Naive thymus-derived CD8-positive, alpha-beta T cell (primary cell): ENCODE measurements at places on chromosomes 4 and X.

DNA sequence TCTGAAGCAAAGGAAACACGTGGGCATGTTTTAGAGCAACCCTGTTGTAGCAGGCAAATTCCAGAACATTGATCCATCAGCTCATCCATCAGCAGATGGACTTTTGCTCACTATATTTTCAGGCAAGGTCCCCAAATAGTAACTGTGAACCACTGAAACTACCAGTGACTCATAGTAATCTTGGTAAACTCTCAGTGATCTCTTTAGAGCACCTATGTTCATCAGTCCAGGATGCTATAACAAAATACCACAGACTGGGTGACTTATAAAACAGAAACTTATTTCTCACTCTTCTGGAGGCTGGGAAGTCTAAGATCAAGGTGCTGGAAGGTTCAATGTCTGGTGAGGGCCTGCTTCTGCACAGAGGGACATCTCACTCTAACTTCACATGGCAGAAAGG is 28.9 kb upstream of the BTC start:
- DNase-seq: no peak
- no peak overlapping the region for H3K4me3 ChIP-seq
- H3K36me3 ChIP-seq: no peaks in the 10 kb centered on the region
- no peaks in the 10 kb centered on the region for H3K4me1 ChIP-seq
- H3K27me3 ChIP-seq: peaks cover 28% of the 10 kb centered on the region

DNA sequence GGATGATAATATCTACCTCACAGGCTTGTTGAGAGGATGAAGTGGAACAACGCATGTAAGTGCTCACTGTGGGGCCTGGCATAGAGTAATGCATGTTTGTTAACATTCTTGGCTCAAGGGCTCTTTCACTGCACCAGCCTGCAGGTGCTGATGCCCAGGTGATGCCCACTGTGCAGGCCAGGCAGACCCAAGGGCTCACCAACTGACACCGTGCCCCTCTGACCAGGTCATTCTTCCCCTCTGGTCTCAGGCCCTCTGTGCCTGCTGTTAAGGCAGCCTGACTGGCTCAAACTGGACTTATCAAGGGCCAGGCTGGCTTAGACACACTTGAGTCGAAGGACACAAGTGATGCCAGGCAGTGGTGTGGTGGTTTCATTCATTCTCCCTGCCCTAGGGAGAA is 90.5 kb downstream of the PJA1 start:
- no peak for DNase-seq
- H3K36me3 ChIP-seq: no peaks in the 10 kb centered on the region
- no peaks in the 10 kb centered on the region for H3K27me3 ChIP-seq
- no peaks in the 10 kb centered on the region for H3K4me1 ChIP-seq
- H3K4me3 ChIP-seq: no peak overlapping the region

- DNase-seq: no peak
- no peaks in the 10 kb centered on the region for H3K4me1 ChIP-seq
- no peak overlapping the region for H3K4me3 ChIP-seq
Observed at GRCh38 chr4:144347121-144347520, 206.6 kb upstream of the GYPA start.

- no peak overlapping the region for H3K4me3 ChIP-seq
- DNase-seq: no peak
- H3K27ac ChIP-seq: no peak overlapping the region
- H3K4me1 ChIP-seq: no peaks in the 10 kb centered on the region
- H3K27me3 ChIP-seq: peaks cover 7% of the 10 kb centered on the region
Observed at GRCh38 chr4:83821493-83821892, 285.6 kb downstream of the GPAT3 start.

DNA sequence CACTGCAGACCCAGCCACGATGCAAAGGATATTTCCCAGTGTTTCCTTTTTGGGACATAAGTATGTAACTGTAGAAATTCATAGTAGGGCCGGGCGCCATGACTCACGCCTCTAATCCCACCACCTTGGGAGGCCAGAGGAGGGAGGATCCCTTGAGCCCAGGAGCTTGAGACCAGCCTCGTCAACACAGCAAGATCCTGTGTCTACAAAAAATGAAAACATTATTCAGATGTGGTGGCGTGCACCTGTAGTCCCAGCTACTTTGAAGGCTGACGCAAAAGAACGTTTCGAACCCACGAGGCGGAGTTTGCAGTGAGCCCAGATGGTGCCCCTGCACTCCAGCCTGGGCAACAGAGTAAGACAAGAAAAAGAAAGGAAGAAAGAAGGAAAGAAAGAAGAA is 49.2 kb downstream of the CRLF2 start:
- no peak overlapping the region for H3K4me3 ChIP-seq
- no peak for DNase-seq
- H3K27me3 ChIP-seq: peaks cover 29% of the 10 kb centered on the region
- no peak overlapping the region for H3K27ac ChIP-seq
- peaks cover 23% of the 10 kb centered on the region for H3K4me1 ChIP-seq
- no peaks in the 10 kb centered on the region for H3K36me3 ChIP-seq

- no peak overlapping the region for H3K27ac ChIP-seq
- peaks cover 32% of the 10 kb centered on the region for H3K4me1 ChIP-seq
- H3K4me3 ChIP-seq: no peak overlapping the region
- no peak for DNase-seq
- no peaks in the 10 kb centered on the region for H3K36me3 ChIP-seq
Observed at GRCh38 chr4:6272863-6273660, 3.4 kb downstream of the WFS1 start.

DNA sequence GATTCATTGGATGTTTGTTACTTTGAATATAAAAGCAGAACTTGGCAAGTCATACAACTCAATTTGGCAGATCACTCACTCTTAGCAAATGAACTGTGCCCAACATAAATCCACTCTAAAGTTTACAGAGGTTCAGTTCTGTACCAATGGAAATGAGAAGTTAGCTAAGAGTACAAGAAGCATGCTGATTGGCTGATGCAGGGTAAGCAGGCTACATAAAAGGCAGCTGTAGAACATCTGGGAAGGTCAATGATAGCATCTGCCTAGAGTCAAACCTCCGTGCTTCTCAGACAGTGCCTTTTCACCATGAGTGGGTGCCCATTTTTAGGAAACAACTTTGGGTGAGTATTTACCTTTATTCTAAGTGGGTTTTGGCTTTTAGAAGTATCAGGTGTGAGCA is at the start of gene TDO2:
Gene TDO2 (plus strand): TSS at position 244 of the 400 bp plus-strand sequence. CDS start 63 bp downstream, at position 307.
- H3K36me3 ChIP-seq: no peaks in the 10 kb centered on the region
- peaks cover 3% of the 10 kb centered on the region for H3K27me3 ChIP-seq
- DNase-seq: no peak
- H3K27ac ChIP-seq: no peak within 1 kb of the TSS
- no peaks in the 10 kb centered on the region for H3K4me1 ChIP-seq
- H3K4me3 ChIP-seq: no peak within 1 kb of the TSS

DNA sequence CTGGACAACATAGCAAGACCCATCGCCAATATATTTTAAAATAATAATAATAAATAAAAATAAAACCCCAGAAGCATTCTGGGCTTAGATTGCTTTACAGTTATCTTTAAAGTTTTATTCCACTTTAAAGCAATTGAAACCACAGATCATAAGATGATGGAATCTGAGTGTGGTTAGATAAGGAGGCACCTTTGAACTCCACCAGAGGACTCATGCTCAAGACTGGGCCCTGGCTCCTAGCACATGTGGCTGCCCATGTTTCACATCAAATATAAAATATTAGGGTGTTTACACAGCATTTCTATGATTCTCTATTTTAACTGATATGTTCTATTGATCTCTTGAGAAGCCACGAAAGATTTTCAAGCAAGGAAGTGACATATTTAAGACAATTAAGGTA is 52.6 kb upstream of the BBS12 start:
- H3K36me3 ChIP-seq: peaks cover 9% of the 10 kb centered on the region
- peaks cover 5% of the 10 kb centered on the region for H3K27me3 ChIP-seq
- DNase-seq: no peak
- H3K4me3 ChIP-seq: no peak overlapping the region
- H3K27ac ChIP-seq: no peak overlapping the region

DNA sequence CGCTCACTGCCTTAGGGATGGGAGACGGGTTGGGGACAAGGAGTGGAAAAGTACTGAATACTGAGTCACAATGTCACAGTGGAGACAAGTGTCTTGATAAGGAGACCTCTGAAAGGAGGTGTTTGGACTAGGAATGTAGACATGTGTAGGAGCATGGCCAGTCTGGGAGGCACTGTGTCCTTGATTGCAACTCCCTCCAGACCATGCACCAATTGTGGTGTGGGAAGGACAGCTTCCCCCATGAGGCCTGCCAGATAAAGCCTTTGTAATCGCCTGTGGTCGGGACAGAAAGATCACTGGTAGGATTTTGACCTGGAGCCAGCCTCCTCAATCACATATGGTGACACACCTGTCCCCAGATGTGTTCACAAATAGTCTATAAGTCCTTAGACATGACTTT is 64.1 kb downstream of the USP38 start:
- H3K27me3 ChIP-seq: no peaks in the 10 kb centered on the region
- H3K36me3 ChIP-seq: no peaks in the 10 kb centered on the region
- H3K4me1 ChIP-seq: no peaks in the 10 kb centered on the region
- DNase-seq: no peak
- H3K4me3 ChIP-seq: no peak overlapping the region

DNA sequence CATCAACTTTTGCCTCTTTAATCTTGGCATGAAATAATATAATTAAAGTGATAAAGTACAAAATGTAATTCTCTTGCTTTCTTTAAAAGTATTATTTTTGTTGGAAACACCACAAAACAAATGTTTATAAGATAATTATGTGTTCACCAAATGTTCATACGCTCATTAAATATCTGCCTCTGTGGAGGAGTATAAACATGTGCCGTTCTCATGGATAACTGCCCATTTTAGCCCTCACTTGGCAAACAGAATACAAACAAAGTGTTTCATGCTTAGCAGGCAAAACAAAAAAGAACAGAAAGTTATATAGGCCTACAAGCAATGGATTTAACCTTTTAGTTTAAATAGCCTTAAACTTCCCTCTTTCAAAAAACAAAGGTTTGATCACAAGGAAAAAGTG is 800.5 kb upstream of the DIAPH2 start:
- no peak for DNase-seq
- no peaks in the 10 kb centered on the region for H3K4me1 ChIP-seq
- H3K4me3 ChIP-seq: no peak overlapping the region
- H3K27ac ChIP-seq: no peak overlapping the region
- H3K27me3 ChIP-seq: no peaks in the 10 kb centered on the region

DNA sequence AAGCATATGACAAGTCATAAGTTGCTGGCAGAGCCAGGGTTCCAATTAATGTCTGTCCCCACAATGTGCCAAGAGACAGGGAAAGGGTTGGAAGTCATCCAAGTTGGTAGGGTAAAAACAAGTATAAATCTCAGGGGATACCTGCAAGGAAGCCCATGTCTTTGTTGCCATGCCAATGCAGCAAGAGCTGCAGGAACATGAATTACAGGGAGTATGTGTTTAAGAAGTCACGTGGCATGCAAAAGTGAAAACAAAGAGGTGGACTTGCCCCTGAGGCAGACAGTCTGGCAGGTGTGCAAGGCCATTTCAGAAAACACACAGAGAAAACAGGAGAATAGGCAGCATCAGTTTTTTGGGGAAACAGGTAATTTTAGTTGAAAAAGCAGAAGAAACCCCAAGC is 29.4 kb downstream of the C4orf51 start:
- H3K27ac ChIP-seq: no peak overlapping the region
- no peaks in the 10 kb centered on the region for H3K36me3 ChIP-seq

- H3K4me3 ChIP-seq: no peak overlapping the region
- no peaks in the 10 kb centered on the region for H3K4me1 ChIP-seq
- no peak overlapping the region for H3K27ac ChIP-seq
- DNase-seq: no peak
- no peaks in the 10 kb centered on the region for H3K36me3 ChIP-seq
Observed at GRCh38 chr4:6024313-6024960, 6.2 kb upstream of the C4orf50 start.

GRCh38 chr4:169745291-169745690 is 12.5 kb downstream of the HPF1 start:
- H3K4me1 ChIP-seq: peaks cover 1% of the 10 kb centered on the region
- peaks cover 68% of the 10 kb centered on the region for H3K36me3 ChIP-seq
- H3K27me3 ChIP-seq: no peaks in the 10 kb centered on the region
- H3K27ac ChIP-seq: no peak overlapping the region
- no peak for DNase-seq
- H3K4me3 ChIP-seq: no peak overlapping the region

GRCh38 chrX:76427560-76428242 is at the start of gene MAGEE1:
Gene MAGEE1 (plus strand): TSS chrX:76427710. CDS start chrX:76427931, 221 bp downstream.
- H3K27me3 ChIP-seq: no peaks in the 10 kb centered on the region
- H3K4me3 ChIP-seq: peak within 1 kb of the TSS; percentile 96
- H3K4me1 ChIP-seq: peaks cover 40% of the 10 kb centered on the region
- H3K36me3 ChIP-seq: no peaks in the 10 kb centered on the region

DNA sequence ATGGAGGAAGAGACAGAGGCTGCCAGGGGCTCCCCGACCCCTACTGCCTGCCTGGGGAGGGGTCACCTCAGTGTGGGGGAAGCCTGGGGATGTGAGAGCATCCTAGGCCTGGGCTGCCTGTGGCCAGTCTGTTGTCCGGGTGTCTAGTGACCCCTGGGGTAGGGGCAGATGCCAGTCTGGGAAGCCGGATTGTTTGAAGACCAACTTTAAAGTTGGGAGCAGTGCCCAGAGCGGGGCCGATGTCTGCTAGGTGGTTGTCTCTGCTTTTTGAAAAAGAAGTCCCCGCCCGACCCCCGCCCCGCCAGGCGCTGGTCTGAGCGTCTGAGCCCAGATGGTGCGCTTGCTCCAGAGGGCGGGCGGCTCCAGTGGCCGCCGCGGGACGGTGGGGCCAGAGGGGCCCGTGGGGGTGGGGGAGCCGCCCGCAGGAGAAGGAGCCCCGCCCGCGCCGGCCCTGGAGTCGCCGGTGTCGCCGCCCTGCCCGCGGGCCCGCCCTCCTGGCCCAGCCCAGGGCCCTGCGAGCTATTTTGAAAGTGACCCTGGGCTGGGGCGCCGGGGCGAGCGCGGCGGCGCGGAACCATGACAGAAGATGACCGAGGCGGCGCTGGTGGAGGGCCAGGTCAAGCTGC is at the start of gene DOK7:
Gene DOK7 (plus strand): TSS at position 517 of the 626 bp plus-strand sequence. CDS start 70 bp downstream, at position 587.
- DNase-seq: peak; percentile 4
- no peaks in the 10 kb centered on the region for H3K4me1 ChIP-seq
- no peaks in the 10 kb centered on the region for H3K36me3 ChIP-seq
- H3K27me3 ChIP-seq: peaks cover 16% of the 10 kb centered on the region

GRCh38 chrX:40320819-40321218 is 223.1 kb upstream of the BCOR start:
- DNase-seq: no peak
- no peak overlapping the region for H3K4me3 ChIP-seq
- no peaks in the 10 kb centered on the region for H3K27me3 ChIP-seq
- H3K27ac ChIP-seq: no peak overlapping the region

DNA sequence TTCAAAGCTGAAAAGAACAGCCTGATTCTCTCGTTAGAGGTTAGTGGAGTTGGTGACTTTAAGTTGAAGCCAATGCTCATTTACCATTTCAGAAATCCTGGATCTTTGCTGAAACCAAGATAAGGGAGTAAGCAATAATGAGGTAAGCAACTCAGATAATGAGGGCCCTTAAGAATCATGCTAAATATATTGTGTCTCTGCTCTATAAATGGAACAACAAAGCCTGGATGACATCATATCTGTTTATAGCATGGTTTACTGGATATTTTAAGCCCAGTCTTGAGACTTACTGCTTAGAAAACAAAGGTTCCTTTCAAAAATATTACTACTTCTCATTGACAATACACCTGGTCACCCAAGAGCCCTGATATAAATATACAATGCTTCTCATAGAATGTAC is 276.7 kb upstream of the PPARGC1A start:
- DNase-seq: no peak
- H3K4me3 ChIP-seq: no peak overlapping the region
- H3K27ac ChIP-seq: no peak overlapping the region
- no peaks in the 10 kb centered on the region for H3K4me1 ChIP-seq
- no peaks in the 10 kb centered on the region for H3K36me3 ChIP-seq

- no peak for DNase-seq
- no peak overlapping the region for H3K4me3 ChIP-seq
- H3K27ac ChIP-seq: no peak overlapping the region
- H3K4me1 ChIP-seq: no peaks in the 10 kb centered on the region
Observed at GRCh38 chrX:24732766-24733500, 39.2 kb downstream of the POLA1 start.
